ENCODE measurements at places on chromosomes 12 and 14. TPM values are rescaled to one million over a fixed set of nuclear protein-coding genes. Genes with fewer than 3 reads are reported as not detected.

DNA sequence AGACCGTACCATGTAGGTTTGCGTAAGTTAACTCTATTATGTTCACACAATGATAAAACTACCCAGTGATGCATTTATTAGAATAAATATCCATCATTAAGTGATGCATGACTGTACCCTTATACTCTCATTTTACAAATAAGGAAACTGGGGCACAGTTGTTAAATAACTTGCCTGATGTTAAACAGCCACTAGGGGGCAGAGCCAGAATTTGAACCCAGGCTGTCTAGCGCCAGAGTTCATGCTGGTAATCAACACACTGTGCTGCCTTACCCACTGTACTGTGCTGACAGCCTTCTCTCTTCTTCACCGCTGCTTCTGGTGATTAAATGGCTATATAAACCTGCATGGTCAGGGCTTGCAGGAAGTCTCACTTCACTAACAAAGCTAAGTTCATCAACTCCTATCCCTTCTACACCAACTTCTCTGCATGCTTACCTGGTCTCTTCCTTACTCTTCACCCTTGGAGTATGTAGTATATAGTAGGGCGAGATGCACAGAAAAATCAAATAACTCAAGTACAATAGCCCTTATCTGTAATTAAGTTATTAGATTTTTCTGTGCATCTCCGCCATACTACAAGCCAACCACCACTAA, 43.6 kb upstream of the APPL2 start:
- peak; percentile 71 for DNase-seq

DNA sequence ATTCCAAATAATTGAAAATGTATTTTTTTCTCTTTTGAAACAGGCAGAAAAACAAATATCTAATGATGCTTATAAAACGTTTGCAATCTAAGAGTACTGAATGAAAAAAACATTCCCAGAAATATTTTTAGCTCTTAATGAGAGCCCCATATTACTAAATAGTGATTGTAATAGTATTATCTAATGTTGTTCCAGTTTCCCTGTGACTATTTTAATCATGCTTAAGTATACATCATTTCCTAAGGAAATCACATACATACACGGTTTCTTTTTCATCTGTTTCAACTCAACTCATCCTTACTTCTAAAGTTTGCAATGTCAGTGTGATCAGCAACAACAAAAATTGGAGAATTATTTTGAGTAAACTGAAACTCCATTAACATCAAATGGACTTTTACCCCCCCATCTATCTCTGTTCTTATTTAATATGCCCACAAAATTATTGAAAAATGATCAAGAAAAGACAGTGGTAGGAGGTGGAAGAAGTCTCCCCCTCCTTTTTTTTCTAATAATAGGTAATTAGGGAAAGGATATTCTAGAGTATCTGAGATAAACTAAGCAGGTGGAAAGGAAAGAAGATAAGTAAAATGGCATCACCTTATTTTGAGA, 530.1 kb upstream of the ATP2B1 start:
- DNase-seq, result no peak

- DNase-seq, result no peak
These were observed 48.5 kb downstream of the CHST11 start for GRCh38 chr12:104505095-104505818.

DNA sequence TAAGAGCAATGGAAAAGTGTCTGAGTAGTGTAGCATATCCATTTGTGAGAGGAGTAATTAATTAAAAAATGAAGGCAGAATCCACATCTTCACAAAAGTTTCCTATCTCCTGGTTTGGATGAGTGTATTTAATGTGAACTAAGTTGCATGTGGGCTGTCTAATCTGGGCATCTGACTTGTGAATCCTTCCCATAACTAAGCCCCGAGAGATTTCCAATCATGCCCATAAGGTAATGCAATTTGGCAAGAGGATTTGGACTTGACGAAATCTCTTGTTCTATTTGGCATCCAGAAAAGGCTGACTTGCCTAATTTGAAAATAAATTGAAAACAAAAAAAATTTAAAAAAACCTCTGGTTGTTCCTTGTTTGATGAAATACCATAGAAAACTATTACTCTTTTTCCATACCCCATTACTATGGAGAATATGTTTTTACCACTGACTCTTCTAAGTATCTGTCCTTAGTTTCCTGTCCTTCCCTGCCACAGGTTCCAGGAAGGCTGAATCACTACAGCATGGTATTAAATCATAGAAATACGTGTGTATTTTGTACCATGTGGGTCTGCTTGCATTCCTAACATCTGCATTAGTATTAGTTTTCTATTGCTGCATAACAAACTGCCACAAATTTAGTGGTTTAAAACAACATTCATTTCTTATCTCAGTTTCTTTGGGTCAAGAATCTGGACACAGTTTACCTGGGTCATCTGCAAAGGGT, 48.4 kb downstream of the ETV6 start:
- DNase-seq, result no peak

- peak; percentile 80 for DNase-seq
These were observed 7.6 kb downstream of the EVL start for GRCh38 chr14:100072783-100073346.

GRCh38 chr14:22977684-22978486, 4.5 kb downstream of the AJUBA start:
- no peak for DNase-seq

DNA sequence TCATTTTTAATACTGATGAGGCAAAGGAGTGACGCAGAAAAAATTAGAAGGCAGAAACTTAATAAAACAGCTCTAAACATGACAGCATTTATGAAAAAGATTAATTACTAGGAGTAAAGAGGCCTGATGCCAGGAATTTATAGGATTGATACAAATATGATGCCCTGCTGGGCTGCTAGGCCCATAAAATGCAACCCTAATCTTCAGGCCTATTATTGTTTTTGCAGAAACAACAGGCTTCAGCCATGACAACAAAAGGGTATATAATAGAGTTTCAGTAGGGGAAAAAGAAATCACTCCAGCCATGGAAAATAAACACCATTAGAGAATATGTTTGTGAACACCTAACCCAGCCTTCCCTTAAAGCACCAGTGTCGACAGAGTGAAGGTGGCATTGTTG, 50.6 kb downstream of the OTX2 start:
- no peak for DNase-seq

DNA sequence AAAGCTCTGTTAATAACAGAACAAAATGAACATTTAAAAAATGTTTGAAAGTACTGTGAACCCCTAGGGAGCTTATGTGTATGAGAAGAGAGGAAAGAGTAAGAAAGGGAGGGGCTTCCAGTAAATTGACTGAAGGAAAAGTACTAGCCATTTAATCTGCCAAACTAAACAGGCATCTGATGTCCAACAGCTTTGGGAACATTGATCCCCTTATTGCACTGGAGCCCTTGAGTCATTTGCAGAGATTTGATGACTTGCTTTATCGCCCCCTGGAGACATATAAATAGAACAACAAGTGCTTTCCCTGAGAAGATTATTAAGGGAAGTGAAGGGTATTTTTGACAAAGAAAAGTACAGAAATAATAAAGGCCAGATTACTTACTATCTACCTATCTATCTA, 319.3 kb upstream of the NOVA1 start:
- DNase-seq, result no peak

The ACSM4 gene
- not detected for polyA plus RNA-seq

DNA sequence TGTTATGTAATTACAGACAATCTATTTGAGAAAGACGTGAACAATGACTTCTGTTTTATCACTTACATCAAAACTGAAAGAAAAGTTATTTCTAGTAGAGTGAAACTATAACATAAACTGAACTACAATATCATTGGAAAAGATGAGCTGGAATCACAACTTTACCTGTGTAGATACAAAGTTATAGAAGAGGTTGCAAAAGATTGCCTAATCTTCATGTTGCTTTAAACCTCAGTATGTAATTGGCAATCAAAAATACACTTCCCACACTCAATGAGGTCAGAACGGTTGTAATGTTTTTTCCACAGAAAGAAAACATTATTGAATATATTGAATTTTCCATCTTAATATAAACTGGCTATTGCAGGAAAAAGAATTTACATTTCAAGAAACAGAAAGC, 37.7 kb upstream of the GXYLT1 start:
- no peak for DNase-seq

The SERPINA10 gene
- polyA plus RNA-seq, result not detected

The PHC1 gene
- 16.8 TPM for polyA plus RNA-seq

The CCDC177 gene
- not detected for polyA plus RNA-seq

The ITGB7 gene
- 324 TPM for polyA plus RNA-seq

The DDX23 gene
- 40.4 TPM for polyA plus RNA-seq

The INHBE gene
- 0.06 TPM for polyA plus RNA-seq

DNA sequence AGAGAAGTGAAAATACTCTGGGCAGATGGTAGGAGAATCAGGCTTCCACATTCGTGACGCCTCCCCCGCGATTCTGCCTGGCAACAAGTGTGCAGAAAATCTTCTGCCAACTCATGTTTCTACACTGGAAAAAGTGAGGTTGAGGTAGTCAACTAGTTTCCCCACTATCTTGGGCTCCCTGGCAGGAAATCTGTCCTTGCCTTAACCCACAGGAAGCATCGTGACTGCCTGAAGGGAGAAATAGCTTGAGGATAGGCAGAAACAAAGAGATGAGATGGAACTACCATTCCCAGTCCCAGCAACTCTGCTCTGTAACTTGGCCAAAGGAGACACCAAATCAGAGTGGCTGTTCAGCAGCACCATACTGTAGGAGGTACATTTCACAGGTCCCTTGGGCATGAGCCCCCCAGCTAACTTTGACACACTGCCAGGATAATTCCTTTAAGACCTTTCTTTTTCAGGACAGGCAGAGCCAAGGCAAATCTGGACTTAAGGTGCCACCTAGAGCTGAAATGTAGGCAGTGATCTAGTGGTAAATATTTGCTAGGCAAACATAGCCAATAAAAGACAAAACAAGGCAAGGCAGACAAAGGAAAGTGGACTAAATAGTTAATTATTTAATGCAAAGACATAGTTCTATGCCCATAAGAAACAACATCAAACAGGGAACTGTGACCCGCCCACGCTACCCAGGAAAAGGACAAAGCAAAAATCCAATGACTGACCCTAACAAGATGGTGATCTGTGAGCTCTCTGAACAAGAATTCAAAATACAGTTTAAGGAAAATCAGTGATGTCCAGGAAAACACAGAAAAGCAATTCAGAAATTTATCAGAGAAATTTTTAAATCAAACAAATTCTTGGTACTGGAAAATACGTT, 205.1 kb downstream of the PTPRO start:
- no peak for DNase-seq

DNA sequence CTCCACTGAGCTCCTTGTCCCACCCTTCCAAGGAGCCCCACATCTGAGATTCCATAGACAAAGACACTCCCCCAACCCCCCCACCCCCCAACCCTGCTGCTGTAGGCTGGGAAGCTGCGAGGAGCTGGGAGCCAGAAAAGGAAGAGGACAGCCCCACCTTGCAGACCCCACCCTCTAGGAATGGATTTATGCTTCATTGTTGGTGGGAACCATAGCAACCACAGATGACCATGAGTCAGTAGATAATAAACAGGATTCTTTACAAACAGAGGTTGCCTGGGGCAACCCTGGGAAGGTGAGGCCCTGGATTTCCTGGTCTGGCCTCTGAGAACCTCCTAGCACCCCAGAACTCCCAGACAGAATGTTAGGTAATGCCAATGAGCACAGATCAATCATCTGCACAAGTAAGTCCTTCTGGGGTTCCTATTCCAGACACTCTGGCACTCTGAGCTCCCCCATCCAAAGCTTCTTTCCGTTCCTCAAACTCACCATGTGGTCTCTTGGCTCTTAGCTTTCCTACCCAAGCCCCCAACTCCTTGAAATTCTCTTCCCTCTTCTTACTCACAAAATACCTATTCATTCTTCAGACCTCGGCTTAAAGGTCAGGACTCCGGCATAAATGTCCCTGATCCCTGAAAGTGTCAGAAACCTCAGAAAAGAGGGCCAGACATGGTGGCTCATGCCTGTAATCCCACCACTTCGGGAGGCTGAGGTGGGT, 15.2 kb upstream of the PLEKHG6 start:
- DNase-seq, result no peak

DNA sequence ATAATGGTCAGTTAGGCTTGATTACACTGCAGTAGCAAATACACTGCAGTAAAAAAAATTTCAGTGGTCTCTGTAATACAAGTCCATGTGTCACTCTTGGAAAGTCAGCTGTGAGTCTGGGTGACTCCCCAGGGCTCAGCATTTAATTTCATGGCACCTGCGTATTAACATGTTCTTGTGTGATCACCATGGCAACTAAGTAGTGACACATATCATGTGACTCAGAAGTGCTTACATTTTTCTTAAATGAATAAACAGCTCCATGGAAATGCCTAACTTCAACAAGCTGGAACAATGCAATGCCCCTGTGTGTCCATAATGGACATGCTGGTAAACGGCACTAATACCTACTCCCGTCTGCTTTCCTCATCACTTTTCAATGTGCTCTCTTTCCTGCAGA, 88.5 kb upstream of the ANO4 start:
- DNase-seq, result no peak

GRCh38 chr12:88339254-88339949, 197.3 kb downstream of the TMTC3 start:
- DNase-seq, result no peak

The RERG gene
- polyA plus RNA-seq, result not detected

- DNase-seq, result no peak
These were observed 9.4 kb downstream of the SART3 start for GRCh38 chr12:108551535-108551934.

The SRRM4 gene
- polyA plus RNA-seq, result not detected

- no peak for DNase-seq
These were observed 439.9 kb downstream of the EGLN3 start for GRCh38 chr14:33510991-33511390.

- DNase-seq, result peak; percentile 35
These were observed 596 bp downstream of the DLST start for GRCh38 chr14:74882103-74882920.

GRCh38 chr12:11859705-11860425, 210.4 kb downstream of the ETV6 start:
- DNase-seq, result no peak

- no peak for DNase-seq
These were observed 75.9 kb downstream of the CCDC92 start for GRCh38 chr12:123896767-123897166.

DNA sequence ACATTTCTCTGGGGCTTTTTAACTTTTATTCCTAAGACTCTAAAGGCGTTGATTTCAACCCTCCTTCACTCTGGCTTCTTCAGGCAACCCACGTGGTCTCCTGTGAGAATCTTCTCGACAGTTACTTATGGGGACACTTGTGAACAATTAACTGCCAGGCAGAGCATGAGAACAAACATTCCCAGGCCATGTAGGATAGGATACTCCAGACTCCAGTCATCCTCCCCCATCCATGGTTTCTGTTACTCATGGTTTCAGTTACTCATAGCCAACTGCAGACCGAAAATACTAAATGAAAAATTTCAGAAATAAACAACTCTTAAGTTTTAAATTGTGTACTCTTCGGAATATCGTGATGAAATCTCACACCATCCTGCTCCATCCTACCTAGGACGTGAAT, 19.5 kb downstream of the GPR68 start:
- DNase-seq, result no peak

The ASIC1 gene
- 0.49 TPM for polyA plus RNA-seq

- peak; percentile 53 for DNase-seq
These were observed 1.4 kb downstream of the MAP3K9 start for GRCh38 chr14:70807898-70808415.

Measured in CD4-positive, CD25-positive, alpha-beta regulatory T cell (primary cell).